ENCODE measurements at places on chromosomes 5 and 9.

- no peak for DNase-seq
These were observed 220.2 kb downstream of the ADAMTS6 start for GRCh38 chr5:65261499-65261898.

DNA sequence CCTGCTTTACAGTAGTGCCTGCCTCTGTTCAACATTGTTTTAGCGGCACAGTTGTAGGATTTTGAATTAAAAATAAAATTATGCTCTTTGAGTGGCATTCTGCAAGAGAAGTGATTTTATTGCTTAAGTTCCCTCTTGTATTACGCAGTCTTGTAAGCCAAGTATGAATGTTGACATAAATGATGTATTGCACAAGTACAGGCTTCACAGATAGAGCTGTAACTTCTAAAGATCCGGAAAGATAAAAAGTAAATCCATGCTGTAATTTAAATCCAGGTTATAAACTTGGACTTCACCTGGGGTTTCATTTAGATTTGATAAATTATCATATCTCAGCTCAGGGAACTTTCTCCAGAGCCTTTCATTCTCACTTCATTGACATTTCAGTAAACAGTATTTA lies 1114.7 kb downstream of the PTPRD start:
- DNase-seq = no peak

DNA sequence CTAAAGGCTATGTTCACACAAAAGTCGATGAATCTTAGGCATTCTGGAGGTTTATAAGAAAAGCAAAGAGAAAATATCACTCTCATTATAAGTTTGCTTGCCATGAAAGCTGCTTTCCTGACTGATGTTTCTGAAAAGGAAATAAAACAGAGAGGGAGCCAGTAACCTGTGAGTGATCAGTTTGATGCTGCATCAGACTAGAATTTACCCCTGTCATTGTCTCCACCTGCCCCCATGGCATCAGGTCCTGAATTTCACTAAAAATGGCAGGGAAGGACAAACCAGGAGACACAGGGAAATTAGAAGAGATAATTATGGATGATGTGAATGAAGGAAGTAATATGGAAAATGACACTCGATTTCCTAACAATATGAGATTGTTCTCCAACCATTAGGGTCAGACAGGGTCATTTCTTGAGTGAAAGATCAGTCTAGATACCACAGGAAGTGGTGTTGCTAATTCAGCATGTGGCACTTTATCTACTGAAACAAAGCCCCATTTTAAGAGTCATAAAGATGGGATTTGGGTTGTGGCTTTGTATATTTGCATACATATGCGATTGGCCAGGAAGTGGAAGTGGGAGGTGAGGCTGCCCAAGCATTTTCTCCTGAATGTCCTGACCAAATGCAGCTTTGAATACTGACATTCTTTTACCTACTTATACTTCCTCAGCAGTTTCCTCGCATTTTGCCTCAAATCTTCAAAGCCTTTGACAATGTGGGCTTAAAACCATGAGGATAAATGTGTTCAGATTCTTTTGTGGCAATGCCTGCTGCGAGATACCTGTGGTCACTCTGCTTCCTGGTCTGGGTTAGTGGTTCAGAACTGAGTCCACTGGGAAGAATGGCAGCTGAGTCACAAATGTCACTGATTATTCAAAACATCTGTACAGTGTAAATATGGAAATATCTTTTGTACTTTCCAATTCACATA lies 29.7 kb downstream of the MEGF10 start:
- no peak for DNase-seq

DNA sequence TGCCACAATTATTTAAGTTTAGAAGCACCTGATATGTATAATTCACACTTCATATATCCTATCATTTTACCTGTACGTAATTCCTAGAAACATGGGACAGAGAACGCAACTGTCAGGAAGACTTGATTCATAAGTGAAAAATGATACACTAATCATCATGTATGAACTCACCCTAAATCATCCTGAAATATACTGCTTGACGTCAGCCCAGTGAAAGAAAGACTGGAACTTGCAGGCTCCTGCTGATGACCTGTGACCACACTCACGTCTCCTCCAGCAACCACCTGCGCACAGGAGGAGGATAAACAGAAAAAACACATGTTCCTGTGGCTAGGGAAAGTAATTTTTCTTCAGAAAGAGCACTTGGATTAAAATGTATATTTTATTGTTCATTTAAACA lies 169.7 kb downstream of the MPDZ start:
- DNase-seq = no peak

DNA sequence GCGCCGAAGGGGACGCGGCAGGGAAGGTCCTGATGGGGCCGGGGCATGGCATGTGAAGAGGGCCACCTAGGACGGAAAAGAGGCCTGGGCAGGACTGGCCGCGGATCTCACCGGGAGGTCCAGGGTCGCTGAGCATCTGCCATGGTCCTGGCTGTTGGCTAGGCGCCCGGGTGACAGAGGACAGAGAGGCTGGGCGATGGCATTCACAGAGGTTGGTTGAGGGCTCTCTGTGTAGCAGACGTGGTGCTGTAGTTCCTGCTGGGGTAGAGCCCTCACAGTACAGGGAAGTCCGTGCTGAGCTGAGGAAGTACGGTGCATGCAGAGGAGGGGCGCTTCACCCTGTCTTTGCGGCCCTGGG lies 427 bp downstream of the PCYOX1L start:
- DNase-seq = no peak

DNA sequence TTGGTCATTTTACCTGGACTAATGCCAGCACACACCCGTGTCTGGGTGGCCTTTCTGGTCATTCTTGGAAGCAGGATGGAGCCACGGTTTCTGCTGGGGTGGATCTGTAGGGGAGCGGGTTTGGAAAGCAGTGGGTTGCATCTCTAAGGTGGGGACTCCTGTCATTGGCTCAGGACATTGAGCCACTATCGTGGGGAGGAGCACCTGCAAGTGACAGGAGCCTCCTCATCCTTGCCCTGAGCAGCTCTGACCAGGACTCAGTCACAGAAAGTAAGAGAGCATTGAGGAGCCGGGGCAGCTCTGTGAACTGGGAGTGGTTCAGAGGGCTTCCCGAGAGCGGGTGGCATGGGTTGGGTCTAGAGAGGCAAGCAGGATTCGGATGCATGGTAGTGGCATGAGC lies 3.7 kb downstream of the B4GALT7 start:
- no peak for DNase-seq

GRCh38 chr5:139470821-139471300 lies at the start of gene SMIM33:
SMIM33 (plus strand) TSS chr5:139471004; CDS start chr5:139471122, 118 bp downstream.
- no peak for DNase-seq

- DNase-seq = no peak
These were observed 23.2 kb downstream of the SLC46A2 start for GRCh38 chr9:112867275-112867991.

DNA sequence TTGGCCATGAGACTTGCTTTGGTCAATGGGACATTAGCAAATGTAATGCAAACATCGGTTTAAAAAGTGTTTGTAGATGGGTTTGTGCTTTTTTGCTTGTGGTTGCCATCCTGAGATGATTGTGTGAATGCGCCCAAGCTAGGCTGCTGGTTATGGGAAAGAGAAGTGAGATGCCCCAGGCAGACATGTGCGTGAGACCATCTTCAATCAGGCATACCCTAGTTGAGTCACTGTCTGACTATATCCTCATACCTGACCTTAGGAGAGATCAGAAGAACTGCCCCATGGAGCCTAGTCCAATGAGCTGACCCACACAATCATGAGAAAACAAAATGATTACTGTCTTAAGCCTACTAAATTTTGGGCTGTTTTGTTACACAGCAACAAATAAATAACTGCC lies 36.8 kb upstream of the ZNF608 start:
- DNase-seq = no peak

- no peak for DNase-seq
These were observed 35.1 kb downstream of the SKIC3 start for GRCh38 chr5:95519681-95520080.

DNA sequence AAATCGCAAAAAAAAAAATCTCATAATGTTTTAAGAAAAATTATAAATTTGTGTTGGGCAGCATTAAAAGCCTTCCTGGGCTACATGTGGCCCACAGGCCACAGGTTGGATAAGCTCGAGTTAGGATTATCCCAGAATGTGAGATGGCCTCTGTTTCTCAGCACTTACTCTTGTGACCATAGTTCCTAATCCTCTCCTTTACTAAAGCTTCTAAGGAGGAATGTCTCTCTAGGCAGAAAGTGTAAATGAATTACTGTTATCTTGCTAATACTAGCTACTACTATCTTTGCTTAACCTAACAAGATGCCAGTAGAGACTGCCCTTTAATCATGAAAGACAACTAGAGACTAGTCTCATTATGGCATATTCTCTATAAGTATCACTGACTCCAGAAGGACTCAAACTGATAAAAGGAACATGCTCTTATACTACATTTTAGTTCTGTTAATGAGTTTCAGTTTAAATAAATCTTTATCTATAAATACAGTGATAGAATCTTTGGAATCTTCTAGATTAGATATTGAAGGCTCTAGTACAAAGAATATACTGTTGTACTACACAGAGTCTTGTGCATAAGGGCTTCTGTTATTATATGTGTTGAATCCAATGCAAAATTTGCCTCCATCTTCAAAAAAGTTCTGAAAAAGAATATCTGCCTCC lies 13.8 kb downstream of the INVS start:
- no peak for DNase-seq

GRCh38 chr5:53368966-53369605 lies 111.3 kb upstream of the FST start:
- no peak for DNase-seq

DNA sequence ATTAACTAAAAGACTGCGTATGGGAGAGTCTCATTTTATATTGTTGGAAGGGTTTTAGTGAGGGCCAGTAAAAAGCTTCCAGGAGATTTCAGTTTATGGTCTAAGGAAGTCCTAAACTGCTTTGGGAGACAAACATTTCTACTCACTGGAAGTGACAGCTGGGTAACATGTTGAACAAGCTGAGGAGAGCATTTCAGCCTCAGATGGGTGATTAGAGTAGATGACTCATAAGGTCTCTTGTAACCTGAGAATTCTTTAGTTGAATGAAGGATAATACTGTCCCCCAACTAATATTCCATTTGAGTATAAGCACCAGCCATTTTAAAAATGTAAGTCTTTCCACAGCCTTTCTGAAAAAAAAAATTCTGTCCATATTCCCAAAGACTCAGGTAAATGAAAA lies 218.0 kb upstream of the C9orf72 start:
- no peak for DNase-seq

DNA sequence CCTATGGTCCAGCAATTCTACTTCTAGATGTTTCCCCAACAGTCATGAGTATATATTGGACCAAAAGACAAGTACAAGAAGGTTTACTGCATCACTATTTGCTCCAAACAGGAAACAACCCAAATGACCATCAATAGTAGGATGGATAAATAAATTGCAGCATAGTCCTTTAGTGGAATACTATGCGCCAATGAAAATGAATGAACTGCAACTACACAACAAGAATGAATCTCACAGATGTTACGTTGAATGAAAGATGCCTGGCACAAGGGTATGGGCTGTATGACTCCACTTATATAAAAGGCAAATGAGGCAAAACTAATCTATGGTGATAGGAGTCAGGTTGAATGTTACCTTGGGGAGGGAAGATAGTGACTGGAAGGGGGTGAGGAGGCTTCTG lies 48.6 kb upstream of the UNC5A start:
- no peak for DNase-seq

DNA sequence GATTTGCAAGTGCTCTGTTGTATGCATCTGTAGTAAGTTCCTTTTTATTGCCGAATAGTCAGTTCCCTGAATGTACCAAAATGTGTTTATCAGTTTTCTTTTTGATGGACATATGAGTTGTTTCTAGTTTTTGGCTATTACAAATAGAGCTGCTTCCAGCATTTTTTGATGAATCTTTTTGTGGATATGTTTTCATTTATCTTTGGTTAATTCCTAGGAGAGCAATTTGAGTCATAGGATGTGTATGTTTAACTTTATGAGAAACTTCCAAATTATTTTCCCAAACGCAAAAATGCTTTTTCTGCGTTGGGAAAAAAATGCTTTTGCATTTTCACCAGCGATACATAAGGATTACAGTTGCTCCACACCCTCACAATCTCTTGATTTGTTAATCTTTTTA lies 287.7 kb downstream of the FER start:
- no peak for DNase-seq

- DNase-seq = no peak
These were observed 81.8 kb downstream of the TMEM252 start for GRCh38 chr9:68458918-68459317.

Measured in stimulated activated CD8-positive, alpha-beta memory T cell treated with anti-CD3 and anti-CD28 coated beads, Interleukin-4, amount 100 ng/mL, for 24 hours (primary cell).